RCC 7860 (cell line): ENCODE measurements at places on chromosomes 1 and 21.

- DNase-seq: no peak
Measured at GRCh38 chr1:113812661-113813135, 422 bp upstream of the RSBN1 start.

- DNase-seq: no peak
Measured at GRCh38 chr1:97392701-97393100, 528.1 kb downstream of the DPYD start.

- DNase-seq: no peak
Measured at GRCh38 chr1:207815466-207815865, 63.6 kb downstream of the CD46 start.

GRCh38 chr1:12386130-12386529, 156.3 kb downstream of the VPS13D start:
- DNase-seq: no peak

GRCh38 chr1:119721896-119722295, 10.2 kb downstream of the PHGDH start:
- DNase-seq: no peak

DNA sequence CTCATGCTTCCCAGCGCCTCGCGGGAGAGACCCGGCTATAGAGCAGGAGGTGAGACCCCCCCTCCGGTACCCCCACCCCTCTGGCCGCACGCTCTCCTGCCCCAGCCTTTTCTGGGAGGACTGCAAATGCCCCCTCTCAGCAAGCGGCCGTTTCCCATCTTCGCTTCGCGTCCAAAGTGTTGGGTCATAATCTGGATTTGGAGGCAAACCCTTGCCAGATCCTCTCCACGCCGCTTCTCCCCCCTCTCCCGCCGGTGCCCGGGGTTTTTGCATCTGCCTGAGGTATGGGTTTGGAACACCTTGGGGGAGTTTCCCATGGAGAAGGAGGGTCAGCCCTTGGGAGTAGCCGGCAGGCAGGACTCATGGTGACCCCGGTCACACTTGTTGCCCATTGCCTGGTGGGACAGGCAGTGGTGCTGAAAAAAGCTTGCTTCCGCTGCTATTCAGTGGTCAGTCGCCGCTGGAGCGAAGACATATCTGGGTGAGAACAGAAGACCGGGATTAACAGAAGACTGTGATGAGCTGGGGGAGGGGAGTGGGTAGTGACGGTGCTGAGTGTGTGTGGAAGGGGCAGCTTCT, 935 bp downstream of the KCNK2 start:
- no peak for DNase-seq

DNA sequence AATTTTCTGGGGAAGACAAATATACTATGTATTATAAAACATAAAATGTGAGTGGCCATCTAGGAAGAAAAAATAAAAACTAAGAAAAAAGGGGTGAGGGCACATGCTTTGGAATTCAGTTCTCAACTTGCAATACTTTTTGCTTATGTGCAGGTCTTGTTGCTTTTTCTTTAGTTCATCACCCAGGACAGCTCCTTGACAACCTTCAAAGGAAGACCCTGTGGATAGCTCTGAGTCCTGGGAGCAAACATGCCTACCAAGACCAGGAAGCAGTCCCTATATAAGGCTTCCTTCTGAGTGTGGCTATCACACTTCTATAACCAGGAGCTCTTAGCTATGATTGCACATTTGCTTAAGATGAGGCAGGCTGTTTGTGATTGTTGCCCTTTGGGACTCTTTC, 78.0 kb downstream of the WDR64 start:
- no peak for DNase-seq

DNA sequence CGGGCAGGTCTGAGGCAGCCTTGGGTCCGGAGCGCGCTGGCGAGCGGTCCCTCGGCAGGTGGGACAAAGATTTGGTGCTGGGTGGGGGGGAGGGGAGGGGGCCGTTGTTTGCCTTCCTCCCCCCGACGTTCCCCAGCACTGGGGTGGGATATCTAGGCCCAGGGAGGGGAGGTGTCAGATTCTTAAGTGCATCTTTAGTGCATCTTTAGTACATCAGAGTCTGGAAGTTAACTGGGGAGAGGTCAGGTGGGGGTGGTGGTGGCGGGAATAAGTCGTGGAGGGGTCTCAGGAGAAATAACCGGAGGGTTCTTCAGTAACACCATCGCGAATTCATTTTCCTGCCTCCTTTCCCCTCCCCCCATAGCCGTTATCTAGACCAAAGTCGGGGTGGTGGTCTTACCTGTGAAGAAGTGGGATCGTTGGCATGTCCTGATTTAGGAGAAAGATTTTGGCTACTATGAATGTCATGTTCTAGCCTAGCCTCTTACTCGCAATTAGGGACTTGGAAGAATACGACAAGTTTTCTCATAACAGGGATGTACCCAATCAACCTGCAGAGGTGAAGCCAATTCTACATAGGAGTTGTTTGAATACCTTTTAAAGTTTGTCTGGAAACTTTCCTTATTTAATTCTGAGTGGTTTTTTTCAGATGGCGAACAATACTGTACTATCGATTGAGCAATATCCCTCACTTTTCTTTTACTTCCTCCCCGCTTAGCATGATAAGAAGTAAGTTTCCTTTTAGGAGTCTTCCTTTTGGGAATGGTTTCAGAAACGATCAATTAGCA, 886 bp downstream of the ZMYM4 start:
- DNase-seq: no peak

DNA sequence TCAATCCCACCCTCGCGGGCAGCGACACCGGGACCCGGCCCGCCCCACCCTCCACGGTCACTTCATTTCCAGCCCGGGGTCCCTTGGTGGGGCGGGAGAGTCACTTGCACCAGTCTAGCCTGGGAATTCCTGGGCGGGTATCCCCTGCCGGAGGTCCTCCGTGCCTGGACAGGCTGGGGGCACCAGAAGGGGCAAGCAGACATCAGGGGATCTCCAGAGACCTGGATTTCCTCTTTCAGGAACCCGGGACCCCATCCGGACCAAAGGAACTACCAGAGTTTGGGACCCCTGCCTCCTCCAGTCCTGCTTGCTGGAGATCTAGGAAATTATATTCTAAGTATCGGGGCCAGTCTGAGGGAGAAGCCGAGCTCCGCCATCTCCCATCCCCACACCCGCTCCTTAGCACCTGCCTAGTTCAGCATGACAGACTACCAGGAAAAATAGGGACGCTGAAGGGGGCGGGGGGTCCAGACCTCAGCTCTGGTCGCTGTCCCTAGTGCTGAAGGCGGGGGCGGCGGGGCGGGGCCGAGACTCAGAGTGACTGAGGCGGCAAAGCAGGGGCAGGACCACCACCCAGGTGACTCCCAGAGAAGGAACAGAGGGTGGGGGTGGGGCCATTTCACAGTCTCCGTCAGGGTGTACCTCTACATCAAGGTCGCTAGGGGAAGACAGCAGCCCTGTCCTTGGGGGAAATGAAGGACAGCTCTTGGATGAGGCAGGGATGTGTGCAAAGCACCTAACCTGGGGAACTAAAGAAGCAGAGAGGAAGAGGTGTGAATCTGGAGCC, 832 bp downstream of the HCN3 start:
- DNase-seq: peak; percentile 7

GRCh38 chr1:68820151-68820550, 323.3 kb upstream of the DEPDC1 start:
- no peak for DNase-seq

GRCh38 chr1:167059045-167059808, 30.9 kb downstream of the GPA33 start:
- DNase-seq: peak; percentile 49

- no peak for DNase-seq
Measured at GRCh38 chr1:162631546-162632191, 595 bp upstream of the DDR2 start.

DNA sequence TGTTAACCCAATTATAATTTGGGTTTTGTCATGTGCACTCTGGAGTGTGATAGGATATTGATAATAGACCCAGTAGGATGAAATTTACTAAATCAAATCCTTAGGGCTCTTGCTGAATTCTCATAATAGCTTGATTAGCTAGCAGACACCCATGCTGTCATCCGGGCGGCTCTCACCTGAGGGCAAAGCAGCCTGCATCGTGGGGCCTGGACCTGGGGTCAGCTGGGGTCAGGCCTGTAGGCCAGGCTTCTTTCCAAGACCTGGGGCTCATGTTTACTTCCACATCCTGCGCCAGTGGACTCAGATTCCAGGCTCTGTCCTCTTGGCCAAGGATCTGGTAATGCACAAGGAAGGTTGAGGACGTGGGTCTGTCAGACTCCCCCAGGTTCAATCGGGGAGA, 486.3 kb downstream of the NPHP4 start:
- DNase-seq: no peak

DNA sequence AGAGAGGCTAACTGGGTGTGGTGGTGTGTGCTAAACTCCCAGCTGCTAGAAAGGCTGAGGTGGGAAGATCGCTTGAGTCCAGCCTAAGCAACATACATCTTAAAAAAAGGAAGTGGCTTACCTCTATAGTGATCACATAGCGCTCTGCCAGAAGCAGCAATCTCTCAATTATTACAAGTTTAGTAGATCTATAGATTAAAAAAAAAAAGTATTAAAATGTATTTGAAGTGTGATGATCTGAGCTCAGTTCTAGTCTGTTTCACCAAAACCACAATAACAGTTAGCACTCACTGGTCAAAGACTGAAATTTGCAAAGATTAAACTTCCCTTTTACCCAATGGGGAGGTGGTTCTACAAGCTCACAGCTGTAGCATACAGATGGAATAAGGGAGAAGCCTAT, 76.3 kb downstream of the USP24 start:
- no peak for DNase-seq

DNA sequence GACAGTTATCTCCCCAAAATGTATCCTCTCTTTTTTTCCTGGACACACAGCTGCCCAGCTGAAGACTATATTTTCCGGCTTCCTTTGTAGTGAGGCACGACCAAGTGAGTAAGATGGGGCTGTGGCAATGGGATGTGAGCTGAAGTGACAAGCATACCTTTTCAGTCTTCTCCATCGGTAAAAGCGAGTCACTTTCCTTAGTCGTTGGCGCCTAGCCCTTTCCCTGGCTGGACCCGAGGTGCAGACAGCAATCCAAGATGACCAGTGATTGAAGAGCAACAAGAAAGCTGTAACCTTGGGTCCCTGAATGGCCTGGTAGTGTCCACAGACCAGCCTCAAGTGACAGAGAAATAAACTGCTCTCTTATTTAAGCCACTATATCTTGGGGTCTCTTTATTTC, 155.2 kb downstream of the NR5A2 start:
- peak; percentile 16 for DNase-seq

DNA sequence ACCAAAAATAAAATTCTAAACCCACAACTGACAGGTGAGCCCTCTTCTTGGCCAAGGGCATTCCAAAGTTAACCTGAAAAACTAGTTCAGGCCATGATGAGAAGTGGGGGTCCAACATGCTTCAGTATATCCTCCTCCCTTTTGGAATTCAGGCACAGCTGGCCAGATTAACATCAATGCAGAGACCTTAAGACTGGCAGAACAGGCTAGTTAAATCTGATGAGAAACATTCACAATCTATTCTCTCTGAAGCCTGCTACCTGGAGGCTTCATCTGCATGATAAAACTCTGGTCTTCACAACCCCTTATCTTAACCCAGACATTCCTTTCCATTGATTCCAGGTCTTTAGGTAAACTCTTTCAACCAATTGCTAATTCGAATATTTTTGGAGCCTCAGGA, 26.7 kb upstream of the ZBTB8B start:
- no peak for DNase-seq

GRCh38 chr1:110083866-110084226, 13.4 kb upstream of the ALX3 start:
- DNase-seq: no peak

DNA sequence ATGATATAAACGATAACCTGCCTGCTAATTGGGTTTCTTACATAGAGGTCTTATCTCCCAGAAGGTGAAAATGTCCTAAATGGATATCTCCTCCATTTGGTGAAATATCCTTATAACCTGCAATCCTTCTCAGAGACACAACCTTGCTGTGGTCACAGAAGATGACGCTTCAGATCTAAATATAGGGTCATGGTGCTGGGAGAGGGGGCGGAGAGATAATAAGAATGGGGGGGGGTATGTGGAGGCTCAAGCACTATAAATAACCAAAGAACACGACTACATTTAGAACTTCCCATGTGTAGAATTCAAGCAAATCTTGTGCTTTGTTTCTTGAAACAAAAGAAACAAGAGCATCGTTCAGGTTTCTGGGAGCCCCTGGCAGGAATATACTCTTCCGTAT, 260.6 kb upstream of the ESRRG start:
- DNase-seq: no peak

DNA sequence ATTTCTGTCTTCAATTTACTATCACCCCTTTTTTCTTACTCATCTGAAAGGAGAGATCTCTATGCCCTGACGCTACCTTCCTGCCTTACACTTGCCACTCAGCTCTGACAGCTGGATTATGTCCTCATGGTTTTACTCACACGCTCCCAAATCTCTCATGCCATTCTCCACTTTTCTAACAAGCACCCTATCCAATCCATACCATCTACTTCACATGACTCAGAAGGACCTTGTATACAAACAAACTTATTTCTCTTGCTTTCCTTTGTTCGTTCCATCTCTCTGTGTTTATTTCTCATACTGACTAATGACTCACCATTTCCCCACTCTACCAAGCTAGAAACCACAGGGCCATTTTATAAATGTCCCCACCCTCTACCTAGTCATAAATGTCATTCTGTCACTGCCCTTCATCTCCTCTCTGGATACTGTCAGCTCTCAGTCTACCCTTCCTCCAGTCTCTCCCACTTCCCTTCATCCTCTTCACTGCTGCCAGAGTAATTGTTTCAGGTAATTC, 87.3 kb downstream of the USP24 start:
- peak; percentile 49 for DNase-seq

DNA sequence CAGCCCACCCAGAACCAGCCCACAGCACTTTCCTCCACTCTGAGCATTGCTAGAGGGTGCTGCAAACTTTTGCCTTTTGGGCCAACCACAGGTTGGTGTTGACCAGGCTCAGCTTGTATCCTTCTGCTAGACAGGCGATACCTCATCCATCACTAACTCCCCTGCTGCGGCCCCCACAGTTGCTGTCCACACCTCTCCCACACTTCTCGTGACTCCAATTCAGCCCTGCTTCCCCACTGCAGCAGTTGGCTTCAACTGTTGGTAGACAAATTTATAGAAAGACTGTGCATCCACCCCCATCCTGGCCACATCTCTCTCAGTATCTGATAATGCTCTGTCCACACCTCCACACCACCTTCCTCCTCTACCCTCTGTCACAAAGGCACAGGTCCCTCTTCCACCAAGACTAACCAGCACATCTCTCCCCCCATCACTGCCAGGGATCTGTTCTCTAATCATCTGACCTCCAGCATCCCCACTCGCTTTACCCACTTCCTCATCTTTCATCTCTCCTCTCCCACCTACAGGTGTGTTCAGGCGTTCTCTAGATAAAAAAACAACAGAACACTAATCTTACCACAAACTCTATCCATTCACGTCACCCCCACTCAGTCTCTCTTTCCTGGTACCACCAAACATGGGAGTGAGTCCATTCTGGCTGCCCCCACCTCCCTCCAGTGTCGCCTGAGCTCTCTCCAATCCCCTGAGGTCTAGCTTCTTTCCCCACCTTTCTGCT, 15.8 kb upstream of the SLC25A44 start:
- no peak for DNase-seq
